ENCODE measurements at places on chromosomes 16 and 17. TPM values are rescaled to one million over a fixed set of nuclear protein-coding genes. Genes with fewer than 3 reads are reported as not detected.

The CD79B gene
- total RNA-seq = 1.6 TPM

The MRC2 gene
- 19.2 TPM for total RNA-seq

The RMI2 gene
- total RNA-seq = 5.9 TPM

The MYL4 gene
- total RNA-seq = not detected

The ERBB2 gene
- 196 TPM for total RNA-seq

The SLC9A5 gene
- total RNA-seq = 0.71 TPM

The KRT33B gene
- total RNA-seq = 4.4 TPM

The GAS2L2 gene
- 0.93 TPM for total RNA-seq

The TBC1D3H gene
- not detected for total RNA-seq

The CD300LB gene
- total RNA-seq = not detected

The HSD17B2 gene
- total RNA-seq = 6.0 TPM

The CENPX gene
- total RNA-seq = 79.7 TPM

DNA sequence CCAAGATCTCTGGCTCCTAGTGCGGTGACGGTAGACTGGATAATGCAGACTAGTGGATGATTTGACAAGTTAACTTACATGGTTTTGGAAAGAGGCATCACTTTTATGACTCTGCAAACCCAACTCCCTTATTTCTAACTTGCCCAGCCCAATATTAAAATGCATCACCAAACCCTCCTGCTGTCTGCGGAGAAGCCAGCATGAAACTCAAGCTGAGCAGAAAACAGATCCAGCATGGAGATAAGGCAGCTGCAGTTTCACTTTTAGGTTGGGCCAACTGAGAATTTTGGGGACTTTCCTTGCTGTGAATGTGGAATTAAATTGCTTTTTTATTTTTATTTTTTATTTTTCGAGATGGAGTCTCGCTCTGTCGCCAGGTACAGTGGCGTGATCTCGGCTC lies 27.8 kb downstream of the CDH1 start:
- no peak for DNase-seq

DNA sequence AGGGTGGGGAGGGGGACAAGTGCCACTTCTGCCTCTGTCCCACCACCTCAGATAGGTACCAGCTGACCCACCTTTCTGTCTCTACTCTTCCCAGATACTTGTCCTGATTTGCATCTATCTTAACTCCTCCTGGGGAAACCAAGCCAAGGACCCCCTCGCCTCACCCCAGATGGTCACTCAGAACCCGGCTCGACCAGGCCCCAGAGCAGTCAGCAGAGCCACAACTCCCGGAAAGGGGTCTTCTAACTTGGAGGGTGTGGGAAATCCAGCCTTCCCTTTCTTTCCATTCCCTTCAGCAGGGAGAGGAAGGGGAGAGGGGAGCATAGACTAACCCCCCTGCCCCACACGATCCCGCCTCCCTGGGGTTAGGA lies 1.9 kb downstream of the CAVIN1 start:
- DNase-seq = no peak

DNA sequence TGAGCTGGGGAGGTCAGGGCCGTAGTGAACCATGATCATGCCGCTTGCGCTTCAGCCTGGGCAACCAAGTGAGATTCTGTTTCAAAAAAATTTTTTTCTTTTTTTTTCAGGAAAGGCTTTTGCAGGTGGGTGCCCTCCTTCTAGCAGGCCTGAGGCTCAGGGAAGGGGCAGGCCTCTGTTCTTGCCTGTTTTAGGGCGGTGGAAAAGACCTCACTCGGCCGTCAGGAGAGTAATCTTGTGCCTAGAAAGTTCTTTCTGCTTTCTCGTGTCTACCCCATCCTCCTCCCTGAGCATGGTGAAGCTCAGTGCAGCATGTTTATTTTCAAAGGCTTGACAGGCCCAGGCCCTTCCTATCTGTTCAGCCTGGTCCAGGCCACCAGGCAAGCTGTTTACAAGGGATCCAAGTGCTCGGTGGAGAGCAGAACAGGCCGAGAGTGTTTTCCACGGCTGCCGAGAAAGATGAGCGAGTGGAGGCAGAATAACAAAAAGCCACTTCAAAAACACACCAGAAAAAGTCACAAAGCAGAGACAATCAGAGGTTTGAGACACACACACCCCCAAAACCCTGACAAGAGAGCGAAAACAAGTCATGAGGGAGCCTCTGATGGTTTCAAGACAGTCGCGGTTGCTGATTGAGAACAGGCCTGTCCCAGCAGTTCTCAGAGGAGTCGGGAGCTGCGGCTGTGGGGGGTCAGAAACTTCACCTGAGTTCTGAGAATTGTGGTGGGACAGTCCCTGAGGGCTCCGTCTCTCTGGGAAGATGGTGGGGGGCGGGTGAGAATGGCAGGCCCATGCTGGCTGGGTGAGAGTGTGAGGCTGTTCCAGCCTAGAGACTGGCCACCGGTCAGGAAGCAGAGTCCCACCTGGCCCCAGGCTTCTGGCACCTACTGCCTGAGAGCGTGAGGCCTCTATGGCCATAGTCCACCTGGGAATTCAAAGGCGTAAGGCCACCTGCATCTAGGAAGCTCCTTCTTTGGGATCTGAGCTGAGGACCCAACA lies 37.5 kb upstream of the CCR7 start:
- no peak for DNase-seq

DNA sequence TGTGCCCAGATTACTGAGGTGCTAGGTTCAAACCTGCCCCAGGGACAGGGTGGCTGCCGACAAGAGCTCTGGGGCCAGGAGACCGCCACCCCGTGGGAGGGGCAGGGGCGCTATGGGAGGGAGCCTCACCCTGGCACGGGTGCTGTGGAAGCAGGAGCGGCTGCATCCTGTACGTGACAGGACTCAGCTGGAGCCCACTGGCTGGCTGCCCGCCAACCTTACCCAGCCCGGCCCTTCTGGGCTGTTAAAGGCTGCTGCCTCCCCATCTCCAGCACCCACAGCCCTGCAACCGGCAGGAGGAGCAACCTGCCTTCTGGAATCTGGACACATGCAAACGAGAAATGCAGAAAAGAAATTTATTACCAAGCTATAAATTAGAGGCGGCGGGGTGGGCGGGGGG lies 11.2 kb downstream of the PAM16 start:
- DNase-seq = no peak

GRCh38 chr17:3007651-3008121 lies 55.7 kb downstream of the OR1D5 start:
- no peak for DNase-seq

GRCh38 chr16:1876468-1876867 lies 4.5 kb upstream of the MEIOB start:
- DNase-seq = no peak

DNA sequence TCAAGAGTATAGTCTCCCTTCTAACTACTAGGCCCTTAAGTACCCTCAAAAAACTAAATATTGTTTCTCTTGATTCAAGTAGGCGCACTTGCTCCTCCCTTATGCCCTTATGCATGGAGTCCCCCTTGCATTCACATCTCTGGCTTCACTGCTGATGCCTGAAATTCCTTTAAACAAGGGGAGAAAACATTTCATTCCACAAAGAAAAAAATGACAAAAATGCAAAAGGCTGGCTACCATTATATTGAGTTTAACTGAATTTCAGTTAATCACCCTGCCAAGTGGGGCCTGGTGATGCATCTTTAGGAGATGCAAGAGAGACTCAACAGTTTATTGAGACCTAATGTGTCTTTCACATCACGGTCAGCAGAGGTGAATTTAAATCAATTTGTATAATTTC lies 35.6 kb downstream of the CRLF3 start:
- no peak for DNase-seq

GRCh38 chr17:80365983-80366382 lies 49.0 kb upstream of the ENDOV start:
- DNase-seq = no peak

GRCh38 chr17:29575511-29576213 lies 7.2 kb downstream of the TP53I13 start:
- DNase-seq = no peak

- no peak for DNase-seq
Measured at GRCh38 chr16:15963307-15963910, 14.0 kb downstream of the ABCC1 start.

GRCh38 chr16:22642416-22643088 lies 131.9 kb downstream of the NPIPB5 start:
- DNase-seq = no peak

GRCh38 chr17:45302649-45303173 lies 14.1 kb downstream of the MAP3K14 start:
- DNase-seq = no peak

- peak; percentile 72 for DNase-seq
Measured at GRCh38 chr17:5661491-5662125, 77.3 kb upstream of the NLRP1 start.

DNA sequence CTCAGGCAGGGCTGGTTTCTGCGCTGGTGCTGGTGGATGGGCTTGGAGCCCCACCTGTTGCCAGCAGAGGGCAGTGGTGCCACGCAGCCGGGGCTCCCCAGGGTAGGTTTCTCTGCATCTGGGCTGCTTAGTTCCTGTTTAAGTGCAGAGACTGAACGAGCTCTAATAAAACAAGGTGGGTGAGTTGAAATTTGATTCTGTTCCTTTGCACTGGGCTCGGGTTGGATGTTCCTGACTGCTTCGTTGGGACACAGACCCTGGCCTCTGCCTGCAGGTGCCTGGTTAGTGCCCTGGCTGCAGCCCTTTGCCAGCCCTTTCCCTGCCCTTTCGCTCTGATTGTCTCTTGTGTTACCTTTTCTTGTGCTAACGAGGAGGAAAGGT lies 30.0 kb downstream of the TBCD start:
- DNase-seq = peak; percentile 77

DNA sequence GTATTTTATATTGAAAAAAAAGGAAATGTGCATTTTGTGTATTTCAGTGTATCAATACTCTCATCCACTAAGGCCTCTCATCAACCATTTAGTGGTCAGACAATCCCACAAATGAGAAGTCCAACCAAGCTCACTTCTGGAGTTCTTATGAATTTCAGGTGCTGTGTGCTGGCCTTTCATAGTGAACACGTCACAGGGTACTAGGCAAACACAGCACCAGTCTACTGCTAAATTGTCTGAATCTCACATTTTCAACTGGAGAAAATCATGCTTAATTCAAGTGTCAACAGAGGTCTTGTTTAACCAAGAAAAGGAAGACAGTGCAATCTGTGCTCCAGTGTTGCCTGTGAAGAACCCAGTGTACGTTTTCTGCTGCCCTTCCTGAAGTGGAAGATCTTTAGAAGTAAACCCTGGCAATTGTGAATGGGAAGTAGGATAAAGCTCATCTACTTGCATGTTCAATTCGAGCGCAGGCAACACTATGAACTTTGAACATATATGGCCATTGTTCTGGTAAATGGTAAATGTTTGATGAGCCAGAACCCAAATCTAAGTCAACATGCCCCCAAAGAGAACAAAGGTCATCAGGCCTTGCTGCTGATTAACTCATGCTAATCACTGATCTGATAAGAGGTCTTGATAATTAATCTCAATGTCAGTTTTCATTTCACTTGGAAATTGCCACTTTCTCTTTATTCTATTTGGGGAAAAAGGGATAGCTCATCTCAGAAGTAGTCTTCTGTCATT lies 439.2 kb upstream of the SOX9 start:
- DNase-seq = no peak

- peak; percentile 73 for DNase-seq
Measured at GRCh38 chr16:74448990-74449389, 27.7 kb upstream of the CLEC18B start.

DNA sequence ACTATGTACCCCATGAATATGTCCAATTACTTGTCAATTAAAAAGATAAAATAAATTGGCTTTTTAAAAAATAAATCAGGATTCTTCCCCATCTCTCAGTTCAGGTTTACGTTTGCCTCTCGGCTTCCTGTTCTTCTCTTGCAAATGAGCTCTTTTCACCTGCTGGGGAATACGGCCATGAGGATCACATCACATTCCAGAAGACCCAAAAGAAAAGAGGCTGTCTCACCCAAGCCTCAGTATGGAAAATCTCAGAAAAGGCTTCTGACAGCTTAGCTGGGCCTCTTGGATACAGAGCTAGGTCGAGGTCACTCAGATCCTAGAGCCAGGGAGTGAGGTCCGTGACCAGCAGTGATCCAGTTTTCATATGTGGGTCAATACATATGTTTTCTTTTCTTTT lies 171.2 kb upstream of the SDK2 start:
- no peak for DNase-seq

- no peak for DNase-seq
Measured at GRCh38 chr17:80257716-80258213, 2.9 kb upstream of the RNF213 start.

DNA sequence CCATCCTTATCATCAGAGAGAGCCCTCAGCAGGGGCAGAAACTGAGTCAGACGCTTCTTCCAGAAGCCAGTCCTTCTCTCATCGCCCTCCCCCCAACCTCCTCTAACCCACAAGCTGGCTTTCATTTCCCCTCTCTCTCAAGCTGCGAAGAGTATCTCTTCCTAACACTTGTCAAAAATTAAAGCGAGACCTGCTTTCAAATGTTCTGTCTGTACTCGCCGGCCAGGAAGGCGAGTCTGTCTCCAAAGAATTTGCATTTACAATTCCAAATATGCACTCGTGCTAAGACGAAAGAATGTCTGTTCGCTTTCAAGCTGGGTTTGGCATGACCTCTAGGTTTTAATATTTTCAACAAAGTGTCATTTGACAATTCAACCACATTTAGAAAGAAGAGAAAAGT lies 140.4 kb downstream of the RGS9 start:
- peak; percentile 56 for DNase-seq

GRCh38 chr16:10080051-10080772 lies 102.0 kb downstream of the GRIN2A start:
- no peak for DNase-seq

DNA sequence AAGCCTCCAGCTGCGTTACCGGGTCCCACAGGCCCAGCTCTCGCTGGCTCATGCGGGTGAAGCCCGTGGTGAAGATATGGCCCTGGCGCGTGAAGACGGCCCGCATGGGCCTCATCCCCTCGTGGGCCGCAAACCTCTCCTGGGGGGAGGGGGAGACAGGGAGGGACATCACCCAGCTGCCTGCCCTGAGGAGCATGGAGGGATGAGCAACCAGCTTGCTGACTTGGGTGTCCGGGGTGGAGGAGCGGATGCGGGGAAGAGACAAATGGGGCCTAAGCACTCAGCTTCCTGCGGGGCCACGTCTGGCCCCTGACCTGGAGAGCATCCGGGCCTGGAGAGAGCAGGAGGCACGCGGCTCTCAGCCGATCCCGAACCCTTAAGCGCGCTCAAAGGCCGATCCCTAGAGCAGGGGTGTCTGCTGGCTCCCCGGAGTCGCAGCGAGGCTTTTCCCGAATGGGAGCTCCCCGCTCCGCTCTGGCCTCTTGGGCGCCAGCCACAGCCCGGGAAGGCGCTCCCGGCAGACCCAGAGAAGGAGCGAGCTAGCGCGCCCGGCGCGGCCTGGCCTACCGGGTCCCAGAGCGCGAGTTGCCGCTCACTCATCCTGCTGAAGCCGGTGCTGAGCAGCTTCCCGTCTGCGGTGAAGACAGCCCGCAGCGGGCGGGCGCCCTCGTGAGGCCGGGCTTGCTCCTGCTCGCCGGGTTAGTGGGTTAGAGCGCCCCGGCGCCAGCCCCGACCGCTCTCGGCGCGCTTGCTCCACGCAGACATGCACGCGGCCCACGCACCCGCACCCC lies 5.0 kb downstream of the CORO6 start:
- peak; percentile 56 for DNase-seq

- DNase-seq = no peak
Measured at GRCh38 chr17:68383120-68383442, 74.2 kb downstream of the WIPI1 start.

- DNase-seq = no peak
Measured at GRCh38 chr17:9900044-9900594, 5.0 kb downstream of the RCVRN start.

GRCh38 chr17:8066841-8067775 lies 20.4 kb downstream of the ALOX12B start:
- no peak for DNase-seq

- DNase-seq = peak; percentile 63
Measured at GRCh38 chr17:42285346-42286050, 2.8 kb upstream of the STAT5A start.

GRCh38 chr16:29702269-29702668 lies 23.3 kb downstream of the QPRT start:
- no peak for DNase-seq

- peak; percentile 20 for DNase-seq
Measured at GRCh38 chr16:78930561-78930960, 670.0 kb downstream of the MAF start.

Measured in lower leg skin (tissue), 4 donors.